ENCODE measurements at places on chromosomes 12 and 14. TPM values are rescaled to one million over a fixed set of nuclear protein-coding genes. Genes with fewer than 3 reads are reported as not detected.

The SLC39A9 gene
- total RNA-seq = 43.9 TPM

The LALBA gene
- not detected for total RNA-seq

The PUS7L gene
- total RNA-seq = 7.0 TPM

The IL23A gene
- not detected for total RNA-seq

The HOXC11 gene
- total RNA-seq = not detected

The NUBPL gene
- 13.6 TPM for total RNA-seq

The JKAMP gene
- 27.7 TPM for total RNA-seq

The TMEM233 gene
- total RNA-seq = 0.91 TPM

The FAM222A gene
- 3.8 TPM for total RNA-seq

The HOXC6 gene
- total RNA-seq = 0.23 TPM

The ABHD4 gene
- 23.5 TPM for total RNA-seq

The SLC5A8 gene
- total RNA-seq = not detected

The SIX4 gene
- 1.7 TPM for total RNA-seq

The DEPDC4 gene
- 0.50 TPM for total RNA-seq

The CIROP gene
- total RNA-seq = not detected

The CLEC14A gene
- total RNA-seq = 23.7 TPM

The ULK1 gene
- 18.4 TPM for total RNA-seq

The RFLNA gene
- total RNA-seq = 0.63 TPM

The TMEM229B gene
- total RNA-seq = 2.0 TPM

The RIPK3 gene
- 6.4 TPM for total RNA-seq

The PCBP2 gene
- total RNA-seq = 275 TPM

The XPOT gene
- total RNA-seq = 27.6 TPM

The DBX2 gene
- total RNA-seq = not detected

The C12orf54 gene
- total RNA-seq = not detected

The CCDC60 gene
- total RNA-seq = not detected

The RPGRIP1 gene
- total RNA-seq = not detected

The ALG10B gene
- total RNA-seq = 7.4 TPM

The IAPP gene
- not detected for total RNA-seq

The KRT82 gene
- not detected for total RNA-seq

The COX8C gene
- total RNA-seq = not detected

The NTF3 gene
- not detected for total RNA-seq

The FAM181A gene
- not detected for total RNA-seq

The ASB2 gene
- total RNA-seq = 107 TPM

The TAMALIN gene
- total RNA-seq = 18.8 TPM

The ZDHHC22 gene
- total RNA-seq = not detected

The NYNRIN gene
- 16.1 TPM for total RNA-seq

The SEL1L gene
- total RNA-seq = 56.5 TPM

The SLC8A3 gene
- 0.83 TPM for total RNA-seq

The SLCO1A2 gene
- 0.19 TPM for total RNA-seq

The B3GNT4 gene
- not detected for total RNA-seq

The OLR1 gene
- total RNA-seq = 1.2 TPM

The GRIN2B gene
- 0.42 TPM for total RNA-seq

The AMDHD1 gene
- total RNA-seq = 0.66 TPM

The SLC17A8 gene
- not detected for total RNA-seq

The DPY19L2 gene
- total RNA-seq = 5.0 TPM

All from esophagus muscularis mucosa (tissue), 4 donors.